ENCODE measurements at places on chromosomes 7 and 10.

DNA sequence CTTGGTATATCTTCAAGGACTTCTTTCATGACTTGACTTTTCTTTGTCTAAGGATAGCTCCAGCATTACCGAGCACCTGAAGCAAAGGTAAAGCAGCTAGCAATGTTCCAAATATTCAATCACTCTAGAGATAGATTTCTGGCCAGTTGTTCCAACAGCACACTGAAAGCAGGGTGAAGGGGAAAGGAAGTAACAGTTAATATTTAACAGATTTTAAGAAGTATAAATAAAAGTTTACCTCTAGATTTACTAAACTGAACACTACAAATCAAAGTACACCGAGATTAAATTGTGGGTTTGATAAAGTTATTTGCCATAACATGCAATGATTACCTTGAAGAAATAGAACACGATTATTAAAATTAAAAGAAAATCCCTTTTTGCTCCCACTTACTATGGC is 70.9 kb upstream of the GRID1 start:
- DNase-seq, result no peak

GRCh38 chr10:66218981-66219587 is 706.8 kb upstream of the LRRTM3 start:
- no peak for DNase-seq

GRCh38 chr7:117155694-117156093 is 167.2 kb downstream of the WNT2 start:
- DNase-seq, result no peak

DNA sequence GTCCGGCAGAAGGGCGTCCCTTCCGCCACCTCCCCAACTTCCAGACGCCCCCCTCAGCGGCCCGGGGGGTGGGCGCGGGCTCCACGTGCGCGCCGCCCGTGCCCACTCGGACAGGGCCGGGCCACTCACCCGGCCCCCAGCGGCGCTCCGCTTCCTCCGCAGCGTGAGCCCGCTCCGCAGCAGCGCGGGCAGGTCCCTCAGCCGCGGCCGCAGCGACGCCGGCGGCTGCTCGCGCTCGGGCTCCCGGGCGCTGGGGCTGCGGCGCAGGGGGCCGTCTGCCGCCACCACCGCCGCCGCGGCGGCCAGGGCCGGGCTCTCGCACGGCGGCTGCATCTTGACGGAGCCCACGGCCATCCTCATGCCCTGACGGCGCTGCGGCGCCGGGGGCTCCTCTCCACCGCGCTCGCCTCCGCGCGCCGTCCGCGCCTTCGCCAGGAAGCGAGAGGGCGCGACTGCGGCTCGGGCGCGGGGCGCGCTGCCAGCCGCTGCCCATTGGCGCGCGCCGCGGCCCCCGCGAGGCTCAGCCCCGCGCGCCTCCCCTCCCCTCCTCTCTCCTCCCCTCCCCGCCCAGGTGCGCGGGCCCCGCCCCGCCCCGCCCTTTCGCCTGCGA is at the start of gene RAPGEF5:
Gene RAPGEF5, minus strand, starts transcription at position 454 of the 610 bp plus-strand sequence. Its CDS starts 94 bp downstream, at position 360.
- DNase-seq, result no peak

GRCh38 chr7:109763611-109764010 is 1193.9 kb downstream of the DNAJB9 start:
- no peak for DNase-seq

DNA sequence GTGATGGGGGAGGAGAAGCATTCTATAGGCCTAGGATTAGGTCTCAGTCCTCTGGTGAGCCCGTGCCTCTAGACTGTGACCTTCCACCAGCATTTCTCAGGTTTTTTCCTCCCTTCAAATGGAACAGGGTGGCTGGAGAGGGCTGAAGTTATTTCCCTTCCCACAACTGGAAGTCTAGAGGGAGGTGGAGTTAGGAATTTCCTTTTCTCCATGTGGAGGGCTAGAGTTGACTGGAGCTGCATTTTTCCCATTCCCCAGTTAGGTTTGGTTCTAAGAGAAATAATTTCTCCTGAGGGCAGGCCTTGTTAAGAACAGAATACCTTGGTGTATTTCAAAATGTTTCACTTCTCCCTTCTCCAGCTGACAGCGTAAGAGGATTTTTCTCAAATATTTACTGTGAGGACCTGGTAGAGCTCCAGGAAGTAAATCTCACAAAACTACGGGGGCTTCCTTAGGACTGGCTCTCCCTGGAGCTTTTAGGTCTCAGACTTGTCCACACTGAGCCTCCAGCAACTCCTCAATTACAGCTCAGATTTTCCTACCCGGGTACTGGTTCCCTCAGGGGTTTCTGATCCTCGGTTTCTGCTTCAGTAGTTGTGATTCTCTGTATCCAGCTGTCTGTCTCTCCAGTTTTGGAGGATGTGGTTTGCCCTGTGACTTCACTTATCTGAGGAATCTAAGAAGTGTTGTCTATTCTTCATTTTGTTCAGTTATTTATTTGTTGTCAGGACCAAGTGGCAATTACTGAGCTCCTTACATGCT is 6.0 kb upstream of the REEP3 start:
- DNase-seq, result no peak

DNA sequence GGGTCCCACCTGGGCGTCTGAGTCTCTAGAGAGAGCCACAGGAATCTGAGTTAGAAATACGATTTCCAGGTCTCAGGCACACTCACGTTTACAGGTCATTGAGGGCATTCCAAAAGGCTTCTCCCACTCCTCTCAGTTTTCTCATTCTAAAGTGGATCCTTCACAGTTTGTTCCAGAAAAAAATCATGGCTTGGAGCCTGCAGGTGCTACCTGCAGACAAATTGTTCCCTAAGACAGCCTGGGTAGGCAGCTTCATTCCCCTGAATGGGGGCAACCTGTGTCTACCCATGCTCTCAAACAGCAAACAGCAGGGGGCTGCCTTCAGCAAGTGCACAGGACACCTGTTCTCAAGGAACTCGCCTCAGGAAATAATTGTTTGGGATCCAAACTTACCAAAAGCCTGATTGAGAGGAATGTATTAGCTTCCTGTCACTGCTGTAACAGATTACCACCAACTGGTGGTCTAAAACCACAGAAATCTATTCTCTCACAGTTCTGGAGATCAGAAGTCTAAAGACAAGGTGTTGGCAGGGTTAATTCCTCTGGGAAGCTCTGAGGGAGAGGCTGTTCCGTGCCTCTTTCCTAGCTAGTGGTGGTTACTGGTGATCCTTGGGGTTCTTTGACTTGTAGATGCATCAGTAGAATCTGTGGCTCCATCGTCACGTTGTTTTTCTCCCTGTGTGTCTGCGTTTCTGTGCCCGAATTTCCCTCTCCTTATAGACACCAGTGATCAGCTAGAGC is 117.2 kb downstream of the RAB11FIP2 start:
- no peak for DNase-seq

GRCh38 chr7:21753071-21753470 is 192.6 kb downstream of the CDCA7L start:
- no peak for DNase-seq

DNA sequence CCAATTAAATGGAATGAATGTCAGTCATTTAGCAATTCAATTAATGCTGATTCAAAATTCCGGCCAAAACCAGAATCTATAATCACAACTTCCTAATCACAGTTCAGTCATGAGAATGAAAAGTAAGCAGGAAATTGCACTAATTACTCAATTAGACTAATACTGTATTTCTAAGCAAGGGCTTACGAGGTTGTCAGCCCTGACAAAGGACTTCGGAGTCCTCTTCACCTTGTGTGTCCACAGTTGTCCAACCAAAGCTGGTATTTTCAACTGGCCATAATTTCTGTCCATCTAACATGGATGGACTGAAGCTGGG is 17.4 kb downstream of the CPA1 start:
- DNase-seq, result no peak

DNA sequence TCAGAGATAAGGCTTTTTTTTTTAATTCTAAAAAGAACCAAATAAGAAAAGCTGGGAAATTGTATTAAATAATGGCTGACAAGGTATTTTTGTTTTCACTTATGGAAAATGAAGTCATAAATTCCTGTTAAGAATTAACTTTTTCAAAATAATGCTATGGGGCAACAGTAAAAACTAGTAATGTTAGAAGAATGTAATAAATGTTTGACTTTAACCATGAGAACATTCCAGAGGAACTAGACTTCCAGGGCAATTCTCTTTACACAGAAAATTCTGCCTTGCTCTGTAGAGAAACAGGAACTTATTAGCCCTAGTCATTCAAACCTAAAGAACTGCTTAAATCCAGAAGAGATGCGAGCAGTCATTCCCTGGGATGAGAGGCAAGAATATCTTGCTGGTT is 571.1 kb downstream of the IPMK start:
- no peak for DNase-seq

GRCh38 chr10:76946270-76946669 is 691.3 kb downstream of the KCNMA1 start:
- DNase-seq, result no peak

GRCh38 chr10:76428551-76429367 is 997.3 kb downstream of the LRMDA start:
- no peak for DNase-seq

DNA sequence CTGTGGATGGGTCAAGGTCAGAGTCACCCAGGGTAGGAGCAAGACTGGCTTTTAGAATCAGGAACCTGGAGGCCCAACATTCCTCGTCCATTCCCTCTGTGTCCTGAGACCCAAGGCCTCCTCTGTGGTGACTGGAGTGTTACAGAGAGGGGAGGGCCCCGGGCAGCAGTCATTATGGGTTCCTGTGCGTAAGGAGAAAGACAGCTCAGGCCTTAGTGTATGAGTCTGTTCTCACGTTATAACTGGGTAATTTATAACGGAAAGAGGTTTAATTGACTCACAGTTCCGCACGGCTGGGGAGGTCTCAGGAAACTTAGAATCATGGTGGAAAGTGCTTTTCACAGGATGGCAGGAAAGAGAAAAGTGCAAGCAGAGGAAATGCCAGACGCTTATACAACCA is 422.3 kb downstream of the TCERG1L start:
- no peak for DNase-seq

DNA sequence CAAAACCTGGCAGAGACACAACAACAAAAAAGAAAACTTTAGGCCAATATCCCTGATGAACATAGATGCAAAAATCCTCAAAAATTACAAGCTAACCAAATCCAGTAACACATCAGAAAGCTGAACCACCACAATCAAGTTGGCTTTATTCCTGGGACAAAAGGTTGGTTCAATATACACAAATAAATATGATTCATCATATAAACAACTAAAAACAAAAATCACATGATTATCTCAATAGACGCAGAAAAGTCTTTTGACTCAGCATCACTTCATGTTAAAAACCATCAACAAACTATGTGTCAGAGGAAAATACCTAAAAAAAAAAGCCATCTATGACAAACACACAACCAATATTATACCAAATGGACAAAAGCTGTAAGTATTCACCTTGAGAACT is 283.5 kb downstream of the THSD7A start:
- DNase-seq, result no peak

DNA sequence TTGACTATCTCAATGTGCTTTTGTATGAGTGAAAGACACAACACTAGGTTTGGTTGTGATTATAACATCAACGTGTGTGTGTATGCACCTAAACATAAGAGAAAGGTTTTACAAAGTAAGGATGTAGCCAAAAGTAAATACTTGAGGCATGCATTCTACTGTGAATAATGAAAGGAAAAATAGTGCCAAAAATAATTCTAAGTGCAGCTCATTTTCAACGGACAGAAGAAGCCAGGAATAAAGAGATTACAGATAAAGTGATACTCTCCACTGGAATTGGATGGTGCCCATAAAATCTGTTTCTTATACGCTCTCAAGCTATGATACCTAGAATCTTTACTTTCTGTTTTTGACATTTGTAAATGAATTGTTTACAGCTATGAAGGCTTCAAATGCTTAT is 135.0 kb upstream of the TMEM72 start:
- no peak for DNase-seq

GRCh38 chr7:143205560-143206293 is 16.1 kb upstream of the TAS2R40 start:
- DNase-seq, result no peak

GRCh38 chr10:5604961-5605360 is 61.4 kb downstream of the ASB13 start:
- no peak for DNase-seq

GRCh38 chr7:74587435-74588126 is 69.9 kb upstream of the GTF2I start:
- DNase-seq, result peak; percentile 60

GRCh38 chr7:132609906-132610520 is 33.7 kb upstream of the PLXNA4 start:
- no peak for DNase-seq

DNA sequence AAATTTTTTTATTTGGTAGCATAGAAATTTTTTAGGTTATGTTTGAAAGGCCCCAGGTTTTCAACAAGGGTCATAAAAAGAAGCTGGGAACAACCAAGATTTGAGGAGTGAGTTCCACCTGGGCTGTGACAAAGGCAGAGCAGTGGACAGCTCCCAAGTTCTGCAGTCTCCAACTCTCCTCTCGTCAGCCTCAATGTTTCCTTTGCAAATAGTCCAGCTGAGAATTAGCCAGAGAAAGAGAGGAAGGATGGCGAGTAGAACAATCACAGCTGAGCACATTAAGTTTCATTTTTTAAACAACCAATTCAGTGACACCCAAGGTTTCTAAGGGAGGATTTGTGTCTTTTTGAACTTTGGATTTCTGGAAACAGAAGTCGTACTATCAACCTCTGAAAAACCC is 143.2 kb downstream of the NRCAM start:
- no peak for DNase-seq

- DNase-seq, result no peak
Observed at GRCh38 chr10:3972460-3973301, 187.7 kb upstream of the KLF6 start.

GRCh38 chr10:74328388-74328787 is 177.4 kb downstream of the ADK start:
- no peak for DNase-seq

GRCh38 chr7:70053421-70053820 is 455.1 kb downstream of the AUTS2 start:
- DNase-seq, result no peak

DNA sequence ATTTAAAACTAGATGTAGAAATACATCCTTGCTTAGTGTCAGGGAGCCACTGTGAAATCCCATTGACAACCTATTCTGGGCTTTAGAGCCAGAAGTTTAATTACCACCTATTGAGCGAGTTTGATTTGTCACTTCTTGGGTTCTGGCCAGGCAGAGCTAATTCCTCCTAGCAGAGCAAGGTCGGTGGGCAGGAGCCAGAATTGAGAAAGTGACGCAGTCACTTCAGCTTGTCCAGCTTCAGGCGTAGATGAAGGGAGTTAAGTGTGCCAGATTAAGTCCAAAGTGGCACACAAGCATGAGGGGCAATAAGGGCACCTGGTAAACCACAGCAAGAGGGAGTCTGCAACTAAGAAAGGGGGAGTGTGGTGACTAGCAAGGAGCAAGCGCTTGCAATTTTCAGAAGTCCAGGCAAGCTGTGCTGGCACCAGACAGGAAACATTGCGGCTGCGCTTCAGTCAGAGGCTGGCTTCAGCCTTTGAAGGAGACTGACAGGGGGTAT is 119.4 kb downstream of the ST7 start:
- no peak for DNase-seq

DNA sequence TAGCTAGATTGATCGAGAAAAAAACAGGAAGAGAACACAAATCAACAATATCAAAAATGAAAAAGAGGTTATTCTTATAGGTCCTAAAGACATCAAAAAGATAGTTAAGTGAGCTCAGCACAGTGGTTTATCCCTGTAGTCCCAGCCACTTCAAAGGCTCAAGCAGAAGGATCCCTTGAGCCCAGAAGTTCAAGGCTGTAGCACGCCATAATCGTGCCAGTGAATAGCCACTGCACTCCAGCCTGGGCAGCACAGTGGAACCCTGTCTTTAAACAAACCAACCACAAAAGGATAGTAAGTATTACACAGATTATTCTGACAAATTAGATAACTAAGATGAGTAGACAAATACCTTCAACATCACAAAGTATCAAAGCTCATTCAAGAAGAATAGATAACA is 83.2 kb downstream of the HBP1 start:
- DNase-seq, result no peak

- no peak for DNase-seq
Observed at GRCh38 chr10:116521424-116522290, 24.1 kb upstream of the PNLIP start.

GRCh38 chr10:91409069-91409868 is 875 bp upstream of the HECTD2 start:
- DNase-seq, result peak; percentile 39
